Ammon's horn (tissue), 1 donor: ENCODE measurements at places on chromosomes 1 and 21.

- DNase-seq = peak; percentile 50
Measured at GRCh38 chr1:221637641-221638041, 104.2 kb downstream of the DUSP10 start.

- no peak for DNase-seq
Measured at GRCh38 chr21:30719401-30719800, 824 bp upstream of the KRTAP21-3 start.

GRCh38 chr1:196609370-196609737 is 1.1 kb upstream of the KCNT2 start:
- no peak for DNase-seq

DNA sequence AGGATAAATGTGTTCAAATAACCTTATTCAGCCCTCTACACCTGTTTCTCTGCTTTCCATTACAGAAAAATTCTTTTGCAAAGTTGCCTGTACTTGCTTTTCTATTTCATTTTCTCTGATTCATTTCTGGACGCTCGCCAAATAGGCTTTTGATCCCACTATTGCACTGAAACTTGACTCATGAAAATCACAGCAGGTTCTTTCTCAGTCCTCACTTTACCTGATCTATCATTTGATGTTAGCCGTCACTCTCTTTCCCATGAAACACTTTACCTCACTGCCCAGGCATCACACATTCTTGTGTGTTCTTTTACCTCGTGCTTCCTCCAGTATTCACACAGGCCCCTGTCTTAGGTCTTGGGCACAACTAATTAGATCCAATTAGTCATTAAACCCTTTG is 26.2 kb downstream of the HSPA13 start:
- no peak for DNase-seq

- peak; percentile 59 for DNase-seq
Measured at GRCh38 chr21:36854391-36854790, 112.1 kb downstream of the HLCS start.
